ENCODE measurements at places on chromosomes 7 and 10.

DNA sequence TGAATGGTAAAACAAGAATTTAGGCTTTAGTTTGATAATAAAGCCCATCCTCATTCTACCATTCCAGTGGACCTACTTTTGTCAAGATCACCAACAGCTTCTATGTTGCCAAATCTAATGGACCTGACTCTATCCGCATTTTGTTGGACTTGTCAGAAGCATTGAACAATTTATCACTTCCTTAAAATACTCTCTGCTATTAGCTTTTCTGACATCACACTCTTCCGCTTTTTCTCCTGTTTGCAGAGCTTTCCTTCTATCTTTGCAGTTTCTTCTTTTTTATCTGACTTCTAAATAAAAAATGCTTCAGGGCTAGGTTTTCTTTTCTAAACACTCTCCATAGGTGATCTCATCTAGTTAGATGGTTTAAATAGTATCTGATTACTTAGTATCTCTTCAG, 42.7 kb upstream of the SMIM30 start:
- DNase-seq: no peak

GRCh38 chr10:129500617-129501339, 33.7 kb downstream of the MGMT start:
- no peak for DNase-seq

DNA sequence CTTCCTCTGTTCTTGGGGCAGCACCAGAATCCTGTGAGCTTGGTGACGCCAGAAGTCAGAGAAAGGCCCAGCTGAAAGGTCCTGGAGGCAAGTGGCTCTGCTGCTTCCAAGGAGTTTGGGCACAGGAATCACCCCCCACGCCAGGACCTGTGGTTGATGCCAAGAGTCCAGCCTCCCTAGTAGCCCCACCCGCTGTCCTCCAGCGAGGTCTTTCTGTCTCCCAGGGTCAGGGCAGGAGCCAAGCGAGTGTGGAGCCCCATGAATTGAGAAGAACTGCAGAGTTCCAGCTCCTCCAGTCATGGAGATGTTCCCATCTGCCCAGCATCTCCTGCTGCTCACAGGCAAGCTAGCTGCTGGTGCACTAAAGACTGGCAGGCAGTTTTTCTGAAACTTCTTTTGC, 631.7 kb upstream of the MGMT start:
- no peak for DNase-seq

DNA sequence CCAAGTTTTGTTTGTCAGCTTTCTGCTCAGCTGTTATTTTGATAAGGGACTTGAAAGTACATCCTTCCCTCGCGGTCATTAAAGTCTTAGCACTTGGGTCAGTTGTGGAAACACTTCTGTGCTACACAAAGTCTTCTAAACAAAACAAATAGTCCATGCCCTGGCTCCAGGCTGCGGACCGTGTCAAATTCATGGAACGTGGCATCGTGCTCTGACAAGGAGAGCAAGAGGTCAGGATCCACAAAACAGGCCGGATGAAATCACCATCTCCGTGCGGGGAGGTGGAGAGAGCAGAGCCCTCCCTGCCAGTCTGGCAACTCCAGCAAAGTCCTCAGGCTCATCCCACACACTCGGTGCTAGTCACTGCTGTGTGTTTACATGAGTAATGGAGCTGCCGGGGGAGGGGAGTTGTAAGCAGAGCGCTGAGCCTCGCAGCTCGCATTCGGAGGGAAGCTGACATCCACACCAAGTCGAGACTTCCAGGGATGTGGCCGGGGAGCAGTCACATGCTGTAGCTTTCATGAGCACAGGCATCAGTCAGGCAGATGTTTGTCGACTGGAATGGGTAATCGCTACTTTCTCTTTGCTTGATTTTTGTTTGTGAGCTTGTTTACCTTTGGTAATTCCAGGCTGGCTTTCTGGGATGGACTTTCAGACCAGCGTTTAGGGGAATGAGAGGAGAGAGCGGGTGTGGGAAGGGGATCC, 147.6 kb downstream of the ARID5B start:
- DNase-seq: peak; percentile 84

- DNase-seq: no peak
Measured at GRCh38 chr7:29480451-29480850, 83.2 kb upstream of the PRR15 start.

GRCh38 chr10:116665541-116666125, 44.9 kb downstream of the PNLIPRP2 start:
- DNase-seq: no peak

DNA sequence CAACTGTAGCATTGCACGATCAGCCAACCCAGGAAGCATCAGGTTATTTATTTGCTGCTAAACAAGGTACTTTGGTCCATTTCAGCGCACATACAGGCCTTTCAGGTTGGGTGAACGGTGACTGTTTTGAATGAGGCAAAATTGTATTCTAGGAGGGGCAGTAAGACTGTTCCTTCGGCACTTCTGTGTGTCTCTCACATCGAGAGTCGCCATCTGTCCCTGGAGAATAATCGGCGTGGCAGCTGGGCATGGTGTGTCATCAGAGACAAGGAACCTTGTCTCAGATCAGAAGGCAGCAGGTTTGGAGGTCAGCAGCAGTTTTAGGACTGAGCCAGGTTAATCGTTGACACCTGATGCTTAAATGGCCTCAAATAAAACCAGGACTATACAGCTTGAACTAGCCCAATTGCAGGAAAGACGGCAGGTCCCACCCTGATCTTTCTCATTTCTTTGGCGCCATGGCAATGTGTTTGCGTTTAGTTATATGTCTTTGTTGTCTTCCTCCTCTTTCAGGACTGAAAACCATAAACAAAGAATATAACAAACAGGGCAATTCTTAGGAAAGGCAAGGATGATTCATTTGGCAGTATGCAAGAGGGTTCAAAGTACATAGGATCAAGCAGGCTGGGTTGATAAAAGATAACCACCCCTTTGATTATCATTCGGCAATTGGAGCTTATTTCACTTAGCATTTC, 92.0 kb upstream of the PRR15 start:
- DNase-seq: no peak

DNA sequence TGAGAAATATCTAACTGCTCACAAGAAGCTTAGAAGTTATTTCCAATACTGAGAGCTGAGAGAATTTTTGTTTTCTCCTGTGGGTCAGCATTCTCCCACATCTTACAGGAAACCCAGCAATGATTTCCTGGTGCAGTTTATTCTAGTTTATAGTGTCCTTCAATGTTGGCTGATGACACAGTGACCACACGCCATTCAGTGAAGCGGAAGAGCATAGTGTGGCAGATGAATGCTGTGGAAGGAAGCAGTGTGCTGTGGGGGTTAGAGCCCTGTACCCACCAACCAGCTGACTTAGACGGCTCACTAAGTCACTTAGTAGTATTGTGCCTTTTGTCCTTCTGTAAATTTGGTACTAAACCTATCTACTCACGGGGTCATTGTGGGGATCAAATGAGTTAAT, 1.4 kb upstream of the TMEM26 start:
- DNase-seq: no peak

DNA sequence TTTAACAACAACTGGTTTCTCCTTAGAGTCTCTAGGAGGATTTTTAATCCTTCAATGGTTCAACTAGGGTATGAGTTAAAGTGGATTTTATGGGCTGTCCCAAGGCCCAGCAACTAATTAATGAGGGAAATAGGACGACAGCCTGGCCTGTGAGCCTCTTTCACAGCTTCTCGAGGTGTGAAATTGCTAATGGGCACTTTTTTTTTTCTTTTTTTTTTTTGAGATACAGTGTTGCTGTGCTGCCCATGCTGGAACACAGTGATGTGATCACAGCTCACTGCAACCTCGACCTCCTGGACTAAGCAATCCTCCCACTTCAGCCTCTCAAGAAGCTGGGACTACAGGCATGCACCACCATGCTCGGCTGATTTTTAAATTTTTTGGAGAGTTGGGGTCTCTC, 87.0 kb downstream of the MARCHF5 start:
- DNase-seq: no peak

GRCh38 chr7:120700796-120701195, 157.1 kb downstream of the TSPAN12 start:
- DNase-seq: no peak

DNA sequence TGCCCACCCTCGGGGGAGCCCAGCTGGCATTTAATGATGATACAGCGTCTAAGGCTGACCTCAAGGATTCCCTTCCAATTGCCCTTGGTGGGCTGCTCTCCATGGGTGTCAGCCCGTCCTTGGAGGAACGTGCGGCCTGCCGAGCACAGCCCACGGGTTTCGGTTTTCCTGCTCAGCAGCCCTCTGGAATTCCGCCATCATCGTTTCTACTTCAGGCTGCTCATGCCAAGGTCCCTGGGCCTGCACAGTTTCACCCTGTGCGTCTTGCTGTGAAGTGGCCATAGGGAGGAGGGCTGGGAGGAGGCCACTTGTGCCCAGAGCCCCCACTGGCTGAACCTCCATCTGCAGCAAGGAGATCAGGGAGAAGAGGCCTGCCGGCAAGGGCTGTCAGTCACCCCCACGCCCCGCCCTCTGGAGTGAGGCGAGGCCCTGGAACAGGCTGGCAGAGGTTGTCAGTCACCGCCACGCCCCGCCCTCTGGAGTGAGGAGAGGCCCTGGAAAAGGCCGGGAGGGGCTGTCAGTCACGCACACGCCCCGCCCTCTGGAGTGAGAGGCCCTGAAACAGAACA, 82.8 kb downstream of the CHST15 start:
- no peak for DNase-seq

DNA sequence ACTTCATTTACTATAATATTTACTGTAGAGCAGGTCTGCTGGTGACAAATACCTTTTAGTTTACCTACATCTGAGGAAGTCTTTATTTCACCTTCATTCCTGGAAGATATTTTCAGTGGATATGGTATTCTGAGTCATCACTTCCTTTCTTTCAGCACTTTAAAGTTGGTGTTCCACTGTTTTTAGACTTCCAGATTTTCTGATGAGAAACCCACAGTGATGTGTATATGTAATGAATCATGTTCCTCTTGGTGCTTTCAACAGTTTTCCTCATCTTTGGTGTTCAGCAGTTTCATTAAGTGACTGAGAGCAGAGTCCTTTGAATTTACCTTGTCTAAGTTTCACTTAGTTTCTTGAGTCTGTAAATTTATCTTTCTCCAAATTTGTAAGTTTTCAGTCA, 36.4 kb downstream of the COPG2 start:
- DNase-seq: no peak

DNA sequence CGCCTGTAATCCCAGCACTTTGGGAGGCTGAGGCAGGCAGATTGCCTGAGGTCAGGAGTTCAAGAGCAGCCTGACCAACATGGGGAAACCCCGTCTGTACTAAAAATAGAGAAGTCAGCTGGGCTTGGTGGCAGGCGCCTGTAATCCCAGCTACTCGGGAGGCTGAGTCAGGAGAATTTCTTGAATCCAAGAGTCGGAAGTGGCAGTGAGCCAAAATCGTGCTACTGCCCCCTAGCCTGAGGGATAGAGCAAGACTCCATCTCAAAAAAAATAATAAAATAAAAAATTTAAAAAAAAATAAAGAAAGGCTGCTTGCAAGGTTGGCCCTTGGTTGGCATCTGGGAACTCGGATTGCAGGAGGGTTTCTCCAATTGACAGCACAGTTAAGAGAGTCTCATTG, 221.6 kb downstream of the DGKI start:
- no peak for DNase-seq

DNA sequence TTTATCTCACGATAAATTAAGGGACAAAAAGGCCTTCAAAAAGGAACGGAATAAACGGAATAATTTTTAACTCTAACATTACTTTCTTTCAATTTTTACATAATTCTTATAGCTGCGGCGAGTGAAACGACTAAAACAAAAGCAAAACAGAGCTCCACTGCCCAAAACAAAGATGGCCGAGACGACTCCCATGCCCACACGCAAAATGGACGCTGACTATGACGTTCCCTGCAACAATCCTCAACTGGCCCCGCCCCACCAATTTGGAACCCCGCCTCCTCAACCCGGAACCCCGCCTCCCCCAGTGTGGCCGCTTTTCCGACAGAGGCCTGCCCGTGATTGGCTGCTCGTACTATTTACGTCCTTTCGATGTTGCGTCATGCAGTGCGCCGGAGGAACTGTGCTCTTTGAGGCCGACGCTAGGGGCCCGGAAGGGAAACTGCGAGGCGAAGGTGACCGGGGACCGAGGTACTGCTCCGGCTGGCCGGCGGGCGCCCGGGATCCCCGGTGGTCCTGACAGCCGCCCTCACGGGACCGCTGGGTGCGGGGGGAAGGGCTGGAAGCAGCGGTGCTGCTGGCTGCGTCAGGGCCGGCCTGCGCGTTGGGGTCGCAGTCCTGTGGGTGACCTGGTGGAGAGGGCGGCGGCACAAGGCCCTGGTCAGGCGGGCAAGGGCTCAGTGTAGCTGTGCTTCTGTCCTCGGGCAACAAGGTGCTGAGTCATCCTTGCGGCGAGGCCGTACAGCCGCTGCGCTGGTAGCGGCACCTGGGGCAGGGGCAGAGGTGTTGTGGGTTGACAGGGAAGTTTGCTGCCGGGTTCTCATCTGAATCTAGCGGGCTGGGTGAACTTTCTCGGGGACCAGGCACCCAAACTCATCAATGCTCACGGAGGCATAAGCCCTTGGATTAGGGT, at the start of gene GHITM:
GHITM (plus strand) TSS at position 384 of the 910 bp plus-strand sequence. CDS start 1,992 bp downstream, outside the sequence.
- DNase-seq: peak; percentile 100

DNA sequence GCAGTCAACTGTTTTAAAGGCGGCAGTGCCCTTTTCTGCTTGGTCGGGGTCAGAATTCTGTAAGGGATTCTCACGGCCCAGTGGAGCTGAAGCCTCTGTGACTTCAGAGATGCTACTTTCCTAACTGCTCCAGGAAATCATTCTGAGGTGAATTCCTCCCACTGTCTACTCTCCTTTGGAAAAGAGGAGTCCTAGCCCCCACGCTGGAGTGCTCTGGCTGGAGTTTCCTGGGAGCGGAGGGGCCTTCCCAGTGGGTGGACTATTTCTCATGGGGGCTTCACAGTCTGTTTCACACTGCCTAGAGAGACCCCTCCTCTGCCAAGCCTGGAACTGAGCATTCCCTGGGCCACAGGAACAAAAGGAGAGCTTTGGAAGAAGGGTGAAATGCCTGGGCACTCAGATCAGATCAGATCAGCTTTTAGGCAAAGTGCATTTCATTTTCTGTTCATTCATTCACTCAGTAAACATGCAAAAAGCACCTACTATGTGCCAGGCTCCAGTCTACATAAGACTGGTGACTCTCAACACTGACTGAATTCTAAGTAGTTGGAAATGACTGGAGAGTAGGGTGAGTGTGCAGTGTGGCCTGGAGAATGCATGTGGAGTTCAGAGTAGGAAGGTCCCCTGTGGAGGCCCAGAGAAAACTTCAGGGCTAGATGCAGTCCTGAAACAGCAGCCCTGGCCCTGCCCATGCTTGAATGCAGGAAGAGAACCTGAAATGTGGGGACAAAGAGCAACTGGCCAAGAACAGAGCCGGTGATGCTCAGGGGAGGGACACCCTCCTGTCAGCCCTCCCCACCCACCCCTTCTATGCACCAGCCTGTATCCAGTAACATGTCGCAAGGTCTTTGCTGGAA, 12.2 kb downstream of the ZNF488 start:
- no peak for DNase-seq
